ENCODE measurements at places on chromosomes 7 and 10.

DNA sequence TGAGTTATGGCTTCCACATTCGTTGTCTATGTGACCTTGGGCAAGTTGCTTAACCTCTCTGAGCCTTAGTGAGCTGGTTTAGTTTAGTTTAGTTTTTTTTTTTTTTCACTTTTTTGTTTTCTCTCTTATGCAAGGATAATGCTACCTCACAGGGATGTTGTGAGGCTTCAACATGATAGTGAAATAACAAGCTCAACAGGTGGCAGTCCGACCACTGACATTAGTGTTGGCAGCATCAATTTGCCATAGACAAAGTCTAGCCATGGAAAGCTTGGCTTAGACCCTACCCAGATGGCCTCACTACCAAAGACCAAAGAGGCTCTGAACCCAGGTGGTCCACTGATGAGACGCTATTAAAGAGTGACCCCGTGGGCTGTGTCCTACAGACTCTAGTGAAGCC is 27.2 kb upstream of the UNC5B start:
- DNase-seq = no peak

DNA sequence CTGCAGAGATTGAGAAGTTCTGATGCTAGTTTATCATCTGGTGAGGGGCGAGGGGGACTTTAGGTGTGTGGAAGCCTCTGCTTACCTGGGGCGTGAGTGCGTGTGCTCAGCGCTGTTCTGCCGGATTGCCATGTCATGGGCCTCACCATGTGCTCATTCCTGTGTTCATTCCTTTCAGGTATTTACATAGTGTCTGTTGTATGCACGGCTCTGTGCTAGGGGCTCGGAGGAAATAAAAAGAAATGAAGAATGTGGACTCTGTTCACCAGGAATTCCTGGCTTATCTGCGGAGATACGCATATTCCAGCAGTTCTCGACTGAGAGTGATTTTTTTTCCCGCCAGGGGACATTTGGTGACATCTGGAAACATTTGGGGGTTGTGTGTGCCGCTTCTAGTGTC is 152.0 kb downstream of the CAMK1D start:
- no peak for DNase-seq

GRCh38 chr10:14142606-14143250 is 188.0 kb downstream of the FRMD4A start:
- DNase-seq = no peak

DNA sequence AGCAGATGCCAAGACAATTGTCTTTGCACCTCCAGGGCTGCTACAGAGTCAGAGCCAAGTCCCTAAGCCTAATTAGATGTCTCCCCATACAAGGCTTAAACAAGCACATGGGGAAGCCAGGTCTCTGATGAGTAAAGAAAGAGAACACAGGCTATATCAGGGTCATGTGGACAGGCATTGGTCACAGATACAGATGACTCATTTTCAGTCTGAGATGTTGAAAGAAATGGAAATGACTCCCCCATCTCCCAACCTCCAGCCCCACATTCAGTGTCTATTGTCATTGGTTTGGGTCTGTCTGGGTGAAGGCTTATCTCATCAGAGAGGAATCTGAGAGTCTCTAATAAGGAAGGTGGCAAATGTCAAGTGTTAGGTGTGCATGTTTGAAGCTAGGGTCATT is 290.1 kb upstream of the KIAA1217 start:
- no peak for DNase-seq

DNA sequence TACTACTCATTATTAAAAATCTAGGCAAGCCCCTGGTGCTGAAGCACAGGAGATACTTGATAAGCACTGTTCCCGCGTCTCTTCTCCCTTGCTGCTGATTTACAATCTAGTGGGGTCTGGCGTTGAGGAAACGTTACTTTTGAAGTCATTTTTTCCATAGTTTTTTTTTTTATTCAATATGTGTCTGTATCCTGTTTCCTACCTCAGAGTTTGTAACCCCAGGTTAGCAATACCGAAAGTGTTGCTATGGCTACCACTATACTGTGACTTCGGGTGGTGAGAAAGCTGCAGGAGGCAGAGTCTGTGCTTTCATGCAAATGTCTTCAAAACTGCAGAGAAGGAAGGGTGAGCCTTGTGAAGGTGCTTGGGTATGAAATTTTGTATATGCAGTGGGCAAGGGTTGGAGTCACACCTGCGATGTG is 458.8 kb upstream of the GHITM start:
- DNase-seq = peak; percentile 90

- no peak for DNase-seq
Measured at GRCh38 chr7:46752881-46753366, 829.0 kb downstream of the TNS3 start.

GRCh38 chr7:13731643-13732042 is 257.8 kb downstream of the ETV1 start:
- no peak for DNase-seq

DNA sequence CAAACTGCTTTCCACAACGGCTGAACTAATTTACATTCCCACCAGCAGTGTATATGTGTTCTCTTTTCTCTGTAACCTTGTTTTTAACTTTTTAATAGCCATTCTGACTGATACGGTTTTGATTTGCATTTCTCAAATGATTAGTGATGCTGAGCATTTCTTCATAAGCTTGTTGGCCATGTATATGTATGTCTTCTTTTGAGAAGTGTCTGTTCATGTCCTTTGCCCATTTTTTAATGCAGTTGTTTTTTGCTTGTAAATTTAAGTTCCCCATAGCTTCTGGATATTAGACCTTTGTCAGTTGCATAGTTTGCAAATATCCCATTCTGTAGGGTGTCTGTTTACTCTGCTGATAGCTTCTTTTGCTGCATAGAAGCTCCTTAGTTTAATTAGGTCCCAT is 6.1 kb downstream of the ZNF786 start:
- DNase-seq = no peak

GRCh38 chr10:72308320-72308987 is 34.7 kb downstream of the DDIT4 start:
- no peak for DNase-seq

DNA sequence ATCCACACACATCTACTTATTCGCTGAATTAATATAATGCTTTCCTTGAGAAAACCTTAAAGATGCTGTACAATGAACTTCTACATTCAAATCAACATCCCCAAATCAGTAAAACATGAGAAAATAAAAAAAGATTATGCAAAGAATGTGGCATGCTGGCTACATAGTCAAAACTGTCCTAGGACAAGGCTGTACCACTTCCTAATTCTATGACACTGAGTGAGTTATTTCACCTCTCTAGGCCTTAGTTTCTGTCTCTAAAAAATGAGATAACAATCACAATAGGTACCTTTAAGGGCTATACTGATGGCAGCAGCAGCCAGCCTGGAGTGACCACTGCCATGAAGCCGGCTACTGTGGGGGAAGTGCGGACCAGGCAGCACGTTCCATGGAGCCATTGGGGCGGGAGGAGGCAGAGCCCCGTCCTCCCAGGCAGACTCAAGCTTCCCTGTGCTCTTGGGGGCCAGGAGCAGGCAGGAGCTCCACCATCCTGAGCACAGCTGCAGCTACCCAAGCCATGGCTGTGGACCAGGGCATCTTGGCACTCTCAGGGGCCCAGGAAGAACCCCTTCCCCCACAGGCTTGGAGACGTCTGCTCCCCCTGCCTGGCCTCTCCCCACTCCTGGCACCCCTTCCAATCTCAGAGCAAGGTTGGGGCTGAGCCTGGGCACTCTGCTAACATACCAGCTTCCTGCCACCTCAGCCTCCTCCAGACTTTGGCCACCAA is 110.2 kb downstream of the ELAPOR2 start:
- DNase-seq = no peak

DNA sequence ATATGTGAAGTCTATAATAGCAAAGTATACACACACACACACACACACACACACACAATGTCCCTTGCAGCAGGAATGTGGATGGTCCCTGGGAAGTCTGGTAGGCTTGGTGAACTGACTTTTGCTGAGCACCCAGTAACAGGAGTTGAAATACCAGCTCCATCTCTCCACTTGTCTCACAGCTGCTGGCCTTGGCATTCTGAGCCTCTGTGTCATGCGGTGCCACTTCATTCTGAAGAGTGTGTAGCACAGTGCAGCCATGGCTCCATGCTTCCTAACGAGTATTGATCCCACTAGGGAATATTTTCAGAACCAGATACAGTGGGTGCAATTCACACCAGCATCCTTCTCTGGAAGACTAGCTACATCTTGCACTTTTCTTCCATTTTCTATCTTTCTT is 192.4 kb downstream of the ADARB2 start:
- no peak for DNase-seq

DNA sequence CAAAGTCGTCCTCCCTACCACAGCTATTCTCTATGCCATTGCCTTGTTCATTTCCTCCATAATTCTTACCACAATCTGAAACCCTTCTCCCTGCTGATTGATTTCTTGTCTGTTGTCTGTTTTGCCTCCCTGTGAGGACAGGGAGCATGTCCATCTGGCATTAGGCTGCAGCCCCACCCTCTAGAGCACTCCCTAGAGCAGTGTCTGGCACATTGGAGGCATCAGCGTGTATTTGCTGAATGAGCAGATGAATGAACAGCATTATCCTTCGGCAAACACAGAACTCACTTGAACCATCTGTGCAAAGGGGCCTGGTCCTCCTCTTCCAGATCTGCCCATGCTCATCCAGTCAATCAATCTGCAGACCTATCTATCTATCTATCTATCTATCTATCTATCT is 5.1 kb upstream of the DMBT1 start:
- DNase-seq = no peak

DNA sequence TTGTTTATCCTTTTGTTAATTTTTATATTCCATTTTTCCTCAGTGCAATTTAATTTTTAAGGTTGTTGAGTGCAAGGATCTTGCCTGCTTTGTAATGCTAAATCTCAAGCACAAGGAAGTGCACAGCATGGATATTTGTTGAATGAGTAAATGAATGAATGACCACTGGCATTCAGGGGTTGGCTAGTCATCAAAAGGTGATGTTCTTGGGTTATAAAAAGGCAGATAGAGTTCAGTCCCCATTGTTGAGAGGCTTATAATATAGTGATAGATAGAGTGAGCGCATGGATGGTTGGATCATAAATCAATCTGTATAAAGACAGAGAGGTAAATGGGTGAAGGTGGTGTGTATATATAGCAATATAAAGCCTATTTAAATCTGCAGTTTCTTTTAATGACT is 193.2 kb upstream of the KLF6 start:
- DNase-seq = no peak

GRCh38 chr7:127940381-127941160 is 90.7 kb downstream of the LRRC4 start:
- DNase-seq = no peak

DNA sequence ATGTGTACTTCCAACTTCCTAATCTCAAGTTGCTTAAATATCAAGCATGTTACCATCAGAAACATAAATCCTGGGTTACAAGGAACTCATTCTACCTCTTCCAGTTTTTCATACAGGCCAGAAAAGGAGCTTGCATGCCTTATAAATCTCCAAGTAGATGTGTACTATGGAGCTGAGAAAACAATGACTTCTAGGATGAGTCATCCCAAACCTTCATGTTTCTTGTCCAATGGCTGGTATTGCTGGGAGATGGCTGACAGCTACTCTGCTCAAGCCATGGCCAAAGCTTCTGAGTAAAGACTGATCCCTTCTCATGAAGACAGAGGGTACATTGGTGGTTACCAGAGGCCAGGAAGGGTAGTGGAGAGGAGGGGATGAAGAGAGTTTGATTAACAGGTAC is 8.6 kb downstream of the RAPGEF5 start:
- DNase-seq = no peak

DNA sequence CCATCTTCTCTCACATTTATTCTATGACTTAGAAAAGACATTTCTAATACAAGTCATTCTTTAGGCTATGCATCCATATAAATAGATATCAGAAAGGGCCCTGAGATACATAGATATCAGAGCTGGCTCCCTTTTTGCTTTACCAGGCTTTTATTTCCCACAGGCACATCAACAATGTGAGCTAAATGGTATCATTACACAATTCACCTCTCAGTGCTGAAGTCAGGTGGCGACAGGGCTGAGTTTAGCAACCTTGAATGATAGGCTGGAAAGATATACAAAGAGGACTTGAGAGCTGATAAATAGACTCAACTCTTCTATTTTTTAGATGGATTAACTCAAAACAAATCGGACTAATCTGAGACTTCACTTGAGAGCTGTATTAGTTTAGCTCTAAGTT is 189.2 kb upstream of the COL1A2 start:
- no peak for DNase-seq

GRCh38 chr10:76319661-76320060 is 888.2 kb downstream of the LRMDA start:
- no peak for DNase-seq

GRCh38 chr10:102455893-102456471 is 4.6 kb upstream of the C10orf95 start:
- DNase-seq = no peak
